ENCODE measurements at places on chromosomes 13 and 19.
A peak's percentile ranks its signal among the peaks of the same experiment; 100 is the strongest.

- H3K27ac ChIP-seq = no peak overlapping the region
- DNase-seq = no peak
- no peak overlapping the region for H3K4me3 ChIP-seq
- peaks cover 25% of the 10 kb centered on the region for H3K4me1 ChIP-seq
These were observed 67.3 kb downstream of the EFNB2 start for GRCh38 chr13:106468207-106468606.

GRCh38 chr19:8005534-8006256 lies at the start of gene ELAVL1:
ELAVL1 (minus strand) TSS chr19:8005641; CDS start chr19:7991815, 13,826 bp downstream.
- peak; percentile 90 for DNase-seq
- peak within 1 kb of the TSS; percentile 98 for H3K4me3 ChIP-seq
- H3K27me3 ChIP-seq = no peaks in the 10 kb centered on the region
- peaks cover 20% of the 10 kb centered on the region for H3K36me3 ChIP-seq
- H3K4me1 ChIP-seq = peaks cover 31% of the 10 kb centered on the region

DNA sequence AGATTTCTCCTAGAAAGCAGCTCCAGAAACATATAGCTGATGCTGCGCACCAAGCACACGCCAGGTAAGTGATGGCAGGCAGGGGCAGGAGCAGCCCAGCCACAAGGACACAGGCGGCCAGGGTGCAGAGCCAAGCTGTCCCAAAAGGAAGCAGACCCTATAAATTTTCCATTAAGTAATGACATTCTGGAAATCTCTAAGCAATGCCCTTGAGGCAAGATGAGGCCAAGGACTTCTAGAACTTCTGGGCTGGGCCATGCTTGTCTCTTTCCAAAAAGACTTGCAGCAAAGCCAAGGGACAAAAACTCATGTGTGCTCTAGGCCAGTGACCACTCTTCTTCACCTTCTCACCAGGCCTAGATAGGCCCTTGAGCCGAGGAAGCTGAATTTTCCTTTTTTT lies 42.2 kb upstream of the EPHX3 start:
- peaks cover 31% of the 10 kb centered on the region for H3K36me3 ChIP-seq
- peak overlapping the region; percentile 58 for H3K27ac ChIP-seq
- peaks cover 19% of the 10 kb centered on the region for H3K4me1 ChIP-seq
- DNase-seq = no peak
- no peak overlapping the region for H3K4me3 ChIP-seq

DNA sequence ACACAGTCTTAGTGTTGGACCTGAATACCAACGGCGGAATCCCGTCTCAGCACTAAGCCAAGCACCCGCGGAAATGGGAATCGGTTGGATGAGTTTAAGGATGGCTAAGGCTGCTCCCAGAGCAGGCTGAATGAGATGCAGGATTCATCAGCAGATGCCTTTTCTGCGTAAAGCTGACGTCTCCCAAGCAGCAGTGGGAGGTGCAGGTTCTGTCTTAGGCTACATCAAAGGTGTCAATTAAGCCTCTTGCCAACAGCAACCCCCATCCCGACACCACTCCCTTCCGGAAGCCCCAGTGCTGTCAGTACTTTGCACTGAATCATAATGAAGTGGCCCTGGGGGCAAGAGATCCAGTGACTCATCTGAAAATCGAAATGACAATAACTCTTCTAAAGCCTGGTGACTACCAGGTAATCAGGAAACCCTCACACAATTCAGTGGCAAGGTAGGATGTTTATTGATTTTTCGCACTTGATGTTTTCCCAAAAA lies 275.6 kb downstream of the DCLK1 start:
- peak overlapping the region; percentile 97 for H3K27ac ChIP-seq
- H3K4me3 ChIP-seq = peak overlapping the region; percentile 51
- peaks cover 84% of the 10 kb centered on the region for H3K4me1 ChIP-seq
- H3K27me3 ChIP-seq = no peaks in the 10 kb centered on the region
- H3K36me3 ChIP-seq = peaks cover 14% of the 10 kb centered on the region

DNA sequence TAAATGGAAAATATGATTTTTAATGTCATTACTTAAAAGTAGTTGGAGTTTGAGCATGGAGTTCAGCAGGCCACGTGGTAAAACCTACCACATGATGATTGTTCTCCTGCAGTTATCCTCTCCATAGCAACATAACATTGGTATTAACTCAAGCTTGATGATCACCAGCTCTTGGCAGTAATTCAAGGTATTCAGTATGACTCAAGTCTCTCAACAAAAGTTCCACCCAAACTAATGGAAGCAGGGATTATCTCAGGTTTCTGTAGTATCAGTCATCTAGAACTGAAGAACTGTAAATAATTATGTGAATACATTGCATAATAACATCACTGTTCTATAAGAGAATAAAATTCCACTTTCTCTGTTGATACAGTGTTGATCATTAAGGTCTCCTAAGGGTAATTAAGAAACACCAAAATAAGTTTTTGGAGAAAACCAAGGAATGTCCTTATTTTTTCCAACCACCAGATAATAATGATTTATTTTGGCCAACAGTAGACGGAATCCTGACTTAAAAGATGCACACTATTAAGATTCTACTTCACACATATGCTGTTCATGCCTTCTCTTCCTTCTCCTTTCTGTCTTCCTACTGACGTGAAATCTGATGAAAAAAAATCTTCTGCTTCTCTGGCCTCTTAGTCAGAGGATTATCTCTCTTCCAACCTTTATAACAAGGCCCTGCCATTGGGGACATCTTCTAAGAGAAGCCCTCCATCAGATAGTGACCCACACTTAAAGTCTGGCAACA lies 1092.3 kb downstream of the EFNB2 start:
- no peaks in the 10 kb centered on the region for H3K4me1 ChIP-seq
- H3K27ac ChIP-seq = no peak overlapping the region
- no peak for DNase-seq
- no peaks in the 10 kb centered on the region for H3K27me3 ChIP-seq
- no peaks in the 10 kb centered on the region for H3K36me3 ChIP-seq

GRCh38 chr19:5037936-5038335 lies 69.0 kb downstream of the KDM4B start:
- H3K27ac ChIP-seq = no peak overlapping the region
- peaks cover 14% of the 10 kb centered on the region for H3K36me3 ChIP-seq
- DNase-seq = no peak

- no peak for DNase-seq
- H3K4me1 ChIP-seq = peaks cover 16% of the 10 kb centered on the region
- H3K27me3 ChIP-seq = no peaks in the 10 kb centered on the region
- H3K27ac ChIP-seq = no peak overlapping the region
These were observed 222.4 kb downstream of the SPRY2 start for GRCh38 chr13:80118506-80118905.

DNA sequence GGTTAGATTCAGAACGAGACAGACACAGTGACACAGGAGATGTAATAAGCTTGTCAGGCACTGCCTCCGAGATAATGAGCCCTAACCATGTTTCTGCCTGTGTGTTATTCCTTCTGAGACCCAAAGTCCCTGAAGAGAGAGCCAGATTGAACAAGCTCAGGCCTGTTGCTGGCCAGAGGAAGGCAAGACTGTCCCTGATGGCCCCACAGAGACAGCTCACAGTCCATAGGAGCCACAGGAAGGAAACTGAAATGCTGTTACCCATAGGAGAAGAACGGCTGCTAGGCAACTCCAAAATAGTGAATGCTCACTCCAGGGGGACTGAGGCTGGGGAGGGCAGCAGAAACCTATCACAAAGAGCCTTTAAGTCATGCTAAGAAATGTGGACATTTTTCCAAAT lies 31.8 kb upstream of the RFXAP start:
- peaks cover 18% of the 10 kb centered on the region for H3K4me1 ChIP-seq
- H3K27me3 ChIP-seq = no peaks in the 10 kb centered on the region
- H3K36me3 ChIP-seq = no peaks in the 10 kb centered on the region
- no peak overlapping the region for H3K27ac ChIP-seq

DNA sequence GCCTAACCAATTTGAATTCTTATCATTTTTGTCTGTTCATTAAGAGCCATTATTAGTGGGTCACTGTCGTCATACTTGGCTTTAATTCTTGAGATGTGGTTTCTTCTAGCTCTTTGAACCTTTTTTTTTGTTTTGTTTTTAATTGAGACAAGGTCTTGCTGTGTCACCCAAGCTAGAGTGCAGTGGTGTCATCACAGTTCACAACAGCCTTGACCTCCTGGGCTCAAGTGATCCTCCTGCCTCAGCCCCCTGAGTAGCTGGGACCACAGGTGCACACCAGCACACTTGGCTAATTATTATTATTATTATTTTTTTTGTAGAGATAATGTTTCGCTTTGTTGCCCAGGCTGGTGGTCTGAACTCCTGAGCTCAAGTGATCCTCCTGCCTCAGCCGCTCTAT lies 25.8 kb upstream of the LDLR start:
- H3K4me3 ChIP-seq = no peak overlapping the region
- H3K4me1 ChIP-seq = peaks cover 3% of the 10 kb centered on the region
- no peak for DNase-seq
- H3K36me3 ChIP-seq = peaks cover 48% of the 10 kb centered on the region
- no peak overlapping the region for H3K27ac ChIP-seq
- H3K27me3 ChIP-seq = no peaks in the 10 kb centered on the region

- H3K36me3 ChIP-seq = peaks cover 10% of the 10 kb centered on the region
- H3K4me3 ChIP-seq = no peak overlapping the region
- H3K27me3 ChIP-seq = peaks cover 4% of the 10 kb centered on the region
- H3K4me1 ChIP-seq = peaks cover 4% of the 10 kb centered on the region
- DNase-seq = no peak
These were observed 489.1 kb upstream of the TSHZ3 start for GRCh38 chr19:31838163-31838815.

DNA sequence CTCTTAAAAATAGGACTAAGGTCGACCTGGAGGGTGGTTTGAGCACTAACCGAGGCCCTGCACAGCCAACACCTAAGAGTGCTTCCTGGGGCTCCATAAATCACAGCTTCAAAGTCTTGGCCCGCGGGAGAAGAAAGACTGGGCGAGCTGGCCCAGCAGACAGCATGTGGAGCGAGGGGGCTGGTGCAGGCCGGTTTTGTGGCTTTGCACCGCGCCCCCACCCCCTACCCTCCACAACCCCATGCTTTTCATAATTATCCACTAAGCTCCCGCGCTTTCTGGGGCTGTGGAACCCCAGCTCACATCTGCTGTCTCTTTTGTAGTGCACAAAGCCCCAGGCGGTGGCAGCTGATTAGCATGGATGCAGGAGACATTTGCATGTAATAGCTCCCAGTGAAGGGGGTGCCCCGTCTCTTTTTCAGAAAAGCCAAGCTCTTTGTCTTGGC lies 17.1 kb downstream of the CARM1 start:
- H3K4me3 ChIP-seq = peak overlapping the region; percentile 27
- DNase-seq = peak; percentile 69
- H3K4me1 ChIP-seq = peaks cover 55% of the 10 kb centered on the region
- no peaks in the 10 kb centered on the region for H3K36me3 ChIP-seq
- H3K27ac ChIP-seq = peak overlapping the region; percentile 94

GRCh38 chr13:98557937-98558792 lies 18.7 kb downstream of the STK24 start:
- H3K4me3 ChIP-seq = no peak overlapping the region
- DNase-seq = no peak
- peaks cover 78% of the 10 kb centered on the region for H3K4me1 ChIP-seq
- no peaks in the 10 kb centered on the region for H3K27me3 ChIP-seq
- H3K27ac ChIP-seq = peak overlapping the region; percentile 75

- peaks cover 37% of the 10 kb centered on the region for H3K27me3 ChIP-seq
- no peak for DNase-seq
- no peak overlapping the region for H3K27ac ChIP-seq
- no peak overlapping the region for H3K4me3 ChIP-seq
These were observed 121.7 kb downstream of the POSTN start for GRCh38 chr13:37476874-37477273.

DNA sequence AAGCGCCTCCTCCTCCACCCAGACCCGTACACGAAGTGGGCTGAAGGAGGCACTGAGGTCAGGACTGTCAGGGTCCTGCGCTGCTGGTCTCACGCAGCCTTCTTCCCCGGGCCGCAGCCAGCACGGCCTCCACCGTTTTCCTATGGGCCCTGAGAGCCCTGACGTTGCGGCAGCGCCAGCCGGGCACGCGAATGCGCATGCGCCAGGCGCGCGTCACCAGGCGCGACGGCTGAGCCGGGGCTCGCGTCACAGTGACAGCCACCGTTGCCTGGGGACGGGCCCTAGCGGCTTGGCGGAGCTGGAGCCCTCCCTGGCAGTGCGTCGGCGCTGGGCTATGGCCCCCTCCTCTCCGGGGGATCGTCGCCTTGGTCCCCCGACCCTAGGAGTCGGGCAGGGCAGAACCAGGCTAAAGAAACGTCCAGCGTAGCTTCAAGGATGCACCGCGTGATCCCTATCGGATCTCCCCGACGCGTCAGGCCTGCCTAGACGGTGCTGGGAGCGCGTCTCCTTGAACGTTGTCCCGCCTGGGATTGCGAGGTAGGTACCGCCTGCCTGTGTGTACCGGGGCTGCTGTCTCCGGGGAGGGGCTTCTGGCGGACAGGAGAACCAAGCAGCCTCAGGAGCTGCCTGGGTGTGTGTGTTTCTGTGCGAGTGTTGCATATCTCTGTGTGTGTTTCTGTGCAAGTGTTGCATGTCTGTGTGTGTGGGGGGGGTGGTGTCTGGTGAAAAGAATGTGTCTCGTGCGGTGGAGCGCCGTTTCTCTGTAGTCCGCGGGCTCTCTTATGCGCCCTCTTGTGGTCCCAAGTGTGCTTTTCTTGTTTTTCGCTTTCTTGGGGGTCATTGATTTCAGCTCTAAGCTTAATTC lies 43.2 kb downstream of the ZNF571 start:
- H3K4me1 ChIP-seq = no peaks in the 10 kb centered on the region
- H3K4me3 ChIP-seq = peak overlapping the region; percentile 81
- peak; percentile 49 for DNase-seq
- peak overlapping the region; percentile 91 for H3K27ac ChIP-seq
- H3K27me3 ChIP-seq = peaks cover 13% of the 10 kb centered on the region
- peaks cover 72% of the 10 kb centered on the region for H3K36me3 ChIP-seq

GRCh38 chr19:28218728-28219127 lies 994.2 kb downstream of the UQCRFS1 start:
- H3K36me3 ChIP-seq = no peaks in the 10 kb centered on the region
- H3K4me1 ChIP-seq = peaks cover 25% of the 10 kb centered on the region
- no peak overlapping the region for H3K27ac ChIP-seq

DNA sequence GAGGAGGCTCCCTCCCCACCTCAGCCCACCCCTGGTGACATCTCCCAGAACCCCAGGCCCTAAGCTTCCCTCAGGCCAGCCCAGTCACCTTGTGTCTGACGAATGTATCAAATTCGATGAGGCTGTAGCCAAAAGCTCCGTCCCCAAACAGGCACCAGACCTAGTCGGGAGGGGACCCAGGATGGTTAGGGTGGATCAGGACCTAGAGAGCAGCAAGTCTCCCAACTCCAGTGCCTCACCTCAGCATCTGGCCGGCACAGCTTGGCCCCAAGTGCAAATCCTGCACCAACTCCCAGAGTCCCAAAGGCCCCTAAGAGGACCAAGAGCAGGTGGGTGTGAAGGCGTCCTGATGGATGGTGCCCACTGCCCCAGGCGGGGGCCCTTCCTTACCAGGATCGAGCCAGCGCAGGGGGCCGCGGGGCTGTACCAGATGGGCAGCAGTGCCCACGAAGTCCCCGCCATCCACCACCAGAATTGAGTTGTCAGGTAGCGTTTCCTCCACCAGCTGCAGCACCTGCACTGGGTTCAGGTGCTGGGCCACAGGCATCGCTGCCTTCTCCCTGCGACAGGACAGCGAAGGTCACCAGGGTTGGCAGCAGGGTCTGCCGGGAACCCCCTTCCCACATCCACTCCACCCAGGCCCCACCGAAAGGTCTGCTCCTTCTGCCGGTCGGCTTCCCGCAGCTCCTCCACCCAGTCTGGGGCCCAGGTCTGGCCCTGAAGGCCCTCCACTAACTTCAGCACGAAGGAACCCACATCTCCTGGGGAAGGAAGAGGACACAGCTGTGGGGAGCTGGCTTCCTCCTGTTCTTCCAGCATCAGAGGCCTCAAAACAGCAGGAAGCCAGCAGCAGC lies 8.8 kb downstream of the SYDE1 start:
- peaks cover 68% of the 10 kb centered on the region for H3K36me3 ChIP-seq
- no peaks in the 10 kb centered on the region for H3K27me3 ChIP-seq
- H3K4me3 ChIP-seq = no peak overlapping the region

Data from WTC11 (cell line).